Muscle of arm (tissue), 14 donors: ENCODE measurements at places on chromosomes 12 and 14. TPM values are rescaled to one million over a fixed set of nuclear protein-coding genes. Genes with fewer than 3 reads are reported as not detected.

TAS2R42 gene
- not detected for polyA plus RNA-seq

BICDL1 gene
- 2.8 TPM for polyA plus RNA-seq

APEX1 gene
- polyA plus RNA-seq = 222 TPM

LMNTD1 gene
- polyA plus RNA-seq = 0.13 TPM

DIO3 gene
- polyA plus RNA-seq = 2.0 TPM

FCF1 gene
- polyA plus RNA-seq = 37.9 TPM

SLC17A8 gene
- polyA plus RNA-seq = not detected

KRT79 gene
- polyA plus RNA-seq = not detected

NKX2-1 gene
- not detected for polyA plus RNA-seq

CMAS gene
- polyA plus RNA-seq = 32.0 TPM

CAPZA3 gene
- not detected for polyA plus RNA-seq

MGAT2 gene
- 10.6 TPM for polyA plus RNA-seq

ADCK1 gene
- 6.7 TPM for polyA plus RNA-seq

DEPDC4 gene
- 2.9 TPM for polyA plus RNA-seq

VCPKMT gene
- polyA plus RNA-seq = 9.6 TPM

GALNT16 gene
- 29.9 TPM for polyA plus RNA-seq

SYNDIG1L gene
- not detected for polyA plus RNA-seq

COX8C gene
- 0.63 TPM for polyA plus RNA-seq

PLCZ1 gene
- polyA plus RNA-seq = not detected

SERPINA10 gene
- not detected for polyA plus RNA-seq

APOF gene
- not detected for polyA plus RNA-seq

RPL10L gene
- polyA plus RNA-seq = not detected

GLIPR1L1 gene
- 0.61 TPM for polyA plus RNA-seq

SOAT2 gene
- 0.20 TPM for polyA plus RNA-seq

RDH16 gene
- 0.74 TPM for polyA plus RNA-seq

TMEM30B gene
- 1.9 TPM for polyA plus RNA-seq

ANO4 gene
- 1.4 TPM for polyA plus RNA-seq

AREL1 gene
- polyA plus RNA-seq = 21.9 TPM

SERPINA12 gene
- polyA plus RNA-seq = not detected

ANKRD33 gene
- 0.36 TPM for polyA plus RNA-seq

ZFHX2 gene
- polyA plus RNA-seq = 0.97 TPM
